ENCODE measurements at places on chromosomes 2 and 18.

DNA sequence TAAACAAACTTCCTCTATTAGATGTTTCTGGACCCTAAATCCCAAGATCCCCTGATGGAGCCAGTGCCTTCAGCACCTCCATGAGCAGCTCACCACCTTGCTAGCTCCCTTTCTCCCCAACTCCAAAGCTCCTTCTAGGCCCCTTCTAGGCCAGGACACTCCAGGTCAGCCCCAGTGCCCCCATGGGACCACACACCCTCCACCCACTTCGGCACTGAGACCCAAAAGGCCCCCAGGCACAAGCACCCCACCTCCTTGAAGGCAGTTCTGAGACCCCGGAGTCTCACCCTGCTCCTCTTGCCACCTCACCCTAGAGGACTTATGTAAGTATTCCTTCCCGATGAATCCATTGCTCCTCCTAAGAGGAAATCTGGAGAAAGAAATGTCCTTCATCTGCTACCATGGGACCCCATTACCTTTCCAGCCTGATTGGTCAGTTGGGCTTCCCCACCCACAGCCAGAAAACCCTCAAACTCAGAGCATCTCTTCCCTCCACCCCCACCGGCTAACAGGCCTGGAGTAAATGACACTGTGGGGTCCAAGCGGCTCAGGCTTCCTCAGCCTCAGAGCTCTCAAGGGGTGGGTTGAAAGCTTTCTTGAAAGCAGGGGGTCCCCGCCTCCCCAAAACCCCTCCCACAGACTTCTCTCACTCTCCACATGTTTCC, 9.8 kb upstream of the ARMC9 start:
- no peak for DNase-seq

DNA sequence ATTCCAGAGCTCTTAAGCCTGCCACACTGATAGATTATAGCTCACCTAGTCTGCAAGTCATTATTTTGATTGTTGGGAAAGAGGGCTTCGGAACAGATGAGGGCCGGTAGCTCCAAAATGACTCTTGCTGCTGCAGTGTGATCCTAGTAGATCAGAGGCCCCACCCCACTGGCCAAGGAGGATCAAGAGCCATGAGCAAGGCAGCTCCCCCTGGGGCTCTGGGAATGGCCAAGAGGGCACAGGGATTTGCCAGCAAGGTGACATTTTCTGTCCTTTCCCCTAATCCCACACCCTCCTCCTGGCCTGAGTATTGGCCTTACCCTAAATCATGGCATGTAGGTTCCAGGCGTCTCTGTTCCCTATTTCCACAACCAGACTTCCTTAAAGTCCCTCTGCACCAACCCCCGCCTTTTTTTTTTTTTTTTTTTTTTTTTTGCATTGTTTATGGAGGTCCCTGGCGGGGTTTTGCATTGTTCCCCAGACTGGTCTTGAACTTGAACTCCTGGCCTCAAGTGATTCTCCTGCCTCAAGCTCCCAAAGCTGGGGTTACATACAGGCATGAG, 36.5 kb downstream of the EIF4E2 start:
- no peak for DNase-seq

GRCh38 chr2:64348386-64349130, 105.4 kb upstream of the LGALSL start:
- no peak for DNase-seq

- DNase-seq, result no peak
Measured at GRCh38 chr2:52054824-52055223, 1022.9 kb upstream of the NRXN1 start.

- no peak for DNase-seq
Measured at GRCh38 chr2:142722569-142722968, 154.9 kb upstream of the KYNU start.

DNA sequence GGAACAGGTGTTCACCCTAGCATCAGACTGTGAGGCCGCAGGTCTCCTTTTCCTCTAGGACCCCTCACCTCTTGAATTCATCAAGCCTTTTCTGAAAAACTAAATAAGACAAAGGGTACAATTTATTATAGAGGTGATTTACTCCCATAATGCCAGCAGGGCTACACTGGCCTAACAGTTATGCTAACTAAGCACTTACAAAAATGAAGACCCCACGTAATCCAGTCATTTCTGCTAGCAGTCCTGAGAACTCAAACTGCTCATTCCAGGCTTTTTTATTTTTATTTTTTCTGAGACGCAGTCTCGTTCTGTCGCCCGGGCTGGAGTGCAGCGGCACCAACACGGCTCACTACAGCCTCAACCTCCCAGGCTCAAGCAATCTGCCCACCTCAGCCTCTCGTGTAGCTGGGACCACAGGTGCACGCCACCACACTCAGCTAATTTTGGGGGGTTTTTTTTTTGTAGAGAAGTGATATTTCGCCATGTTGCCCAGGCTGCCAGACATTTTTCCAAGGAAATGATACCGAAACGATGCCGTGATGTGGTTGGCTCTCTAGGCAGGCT, 14.2 kb downstream of the CAPG start:
- no peak for DNase-seq

DNA sequence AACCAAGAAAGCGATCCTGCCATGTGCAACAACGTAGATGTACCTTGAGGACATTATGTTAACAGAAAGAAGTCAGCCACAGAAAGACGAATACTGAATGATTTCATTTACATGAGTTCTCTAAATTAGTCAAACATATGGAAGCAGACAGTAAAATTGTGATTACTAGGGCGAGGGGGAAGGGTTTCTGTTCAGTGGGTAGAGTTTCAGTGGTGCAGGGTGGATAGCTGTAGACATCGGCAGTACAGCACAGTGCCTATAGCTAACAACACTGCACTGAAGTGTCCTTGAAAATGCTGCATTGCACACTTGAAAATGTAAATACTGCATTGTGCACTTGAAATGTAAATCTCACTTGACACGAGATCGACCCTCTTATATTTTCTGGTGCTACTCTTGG, 275.3 kb downstream of the GALR1 start:
- DNase-seq, result no peak

GRCh38 chr2:66440708-66441497, 6.0 kb downstream of the MEIS1 start:
- DNase-seq, result no peak

DNA sequence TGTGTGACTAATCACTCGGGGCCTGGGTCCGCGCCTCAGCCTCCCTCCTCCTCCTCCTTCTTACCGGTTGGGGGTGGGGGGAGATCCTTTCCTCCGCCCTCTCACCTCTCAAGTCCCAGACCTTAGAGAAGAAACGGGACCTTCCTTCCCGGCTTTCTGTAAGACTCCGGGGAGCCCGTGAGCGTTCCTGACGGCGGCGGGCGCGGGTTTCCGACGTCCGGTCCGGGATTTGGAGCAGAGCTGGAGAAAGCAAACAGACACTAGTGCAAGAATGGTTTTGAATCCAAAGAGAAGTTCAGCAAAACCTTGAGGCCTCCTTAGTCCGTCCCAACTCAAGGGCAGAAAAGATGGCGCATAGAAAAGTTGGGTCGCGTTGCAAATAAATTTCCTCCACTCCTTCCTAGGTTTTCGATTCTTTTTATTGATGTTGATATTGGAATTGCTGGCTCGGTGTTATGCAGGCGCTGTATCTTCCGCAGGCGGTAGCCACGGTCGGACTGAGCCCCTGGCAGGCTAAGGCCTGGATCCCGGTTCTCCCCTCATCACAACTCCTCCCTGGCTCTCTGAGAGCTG, 2.0 kb downstream of the DLX1 start:
- no peak for DNase-seq

DNA sequence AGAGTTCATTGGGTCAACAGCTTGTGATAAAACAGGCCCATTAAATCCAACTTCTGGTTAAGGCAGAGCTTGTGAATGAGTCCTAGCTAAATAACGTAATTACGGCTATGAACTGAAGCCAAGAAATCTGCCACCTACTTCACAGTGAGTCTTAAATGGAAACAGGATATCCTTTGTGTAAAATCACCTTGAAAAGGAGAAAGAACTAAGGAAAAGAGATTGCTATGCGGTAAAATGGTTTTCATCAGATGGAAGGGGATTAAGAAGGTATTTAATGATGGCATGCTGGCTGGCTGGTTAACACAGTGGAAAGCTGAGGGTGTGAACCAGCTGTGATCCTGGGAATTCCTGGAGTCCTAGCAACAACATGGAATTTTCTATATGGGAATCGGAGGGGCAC, 156.6 kb downstream of the DOK6 start:
- DNase-seq, result no peak

- DNase-seq, result no peak
Measured at GRCh38 chr2:162840598-162841246, 2.2 kb upstream of the KCNH7 start.

- no peak for DNase-seq
Measured at GRCh38 chr2:27093430-27094352, 7.1 kb downstream of the KHK start.

DNA sequence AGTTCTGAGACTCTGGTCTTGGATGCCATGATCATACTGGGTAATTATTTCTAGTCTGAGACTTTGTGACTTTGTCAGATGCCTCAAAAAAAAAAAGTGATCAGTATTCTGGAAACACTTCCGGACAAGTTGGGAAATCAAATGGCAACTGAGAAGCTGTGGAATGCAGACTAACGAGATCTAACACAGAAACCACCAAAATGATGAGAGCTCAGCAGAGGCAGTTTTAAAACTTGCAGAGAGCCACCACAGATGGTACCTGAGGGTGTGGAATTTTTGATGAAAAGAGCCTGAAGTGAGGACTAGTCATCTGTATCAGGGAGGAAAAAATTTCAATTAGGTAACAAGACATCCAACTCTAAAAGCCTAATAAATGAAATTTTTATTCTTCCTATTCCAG, 5.5 kb upstream of the GPR75 start:
- no peak for DNase-seq

GRCh38 chr2:35857498-35857897, 498.1 kb upstream of the CRIM1 start:
- no peak for DNase-seq

- DNase-seq, result no peak
Measured at GRCh38 chr2:10305715-10306114, 3.0 kb downstream of the HPCAL1 start.

DNA sequence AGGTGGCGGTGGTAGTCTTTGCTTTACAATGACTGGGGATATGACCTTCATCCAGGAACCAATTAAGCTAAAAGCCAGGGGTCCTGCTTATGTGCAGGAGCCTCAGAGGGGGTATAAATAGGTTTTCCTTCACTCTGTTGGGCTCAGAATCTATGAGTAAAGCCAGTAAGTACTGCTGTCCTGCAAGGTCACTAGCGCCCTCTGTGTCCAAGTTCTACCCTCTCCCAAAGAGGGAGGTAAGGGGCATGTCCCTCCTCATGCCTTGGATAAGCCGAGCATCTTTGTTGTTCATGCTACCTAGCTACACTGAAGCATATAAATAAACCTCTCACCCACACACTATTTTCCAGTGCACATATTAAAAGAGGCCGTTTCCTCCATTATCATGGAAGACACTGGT, 79.4 kb downstream of the SPRED2 start:
- DNase-seq, result no peak

DNA sequence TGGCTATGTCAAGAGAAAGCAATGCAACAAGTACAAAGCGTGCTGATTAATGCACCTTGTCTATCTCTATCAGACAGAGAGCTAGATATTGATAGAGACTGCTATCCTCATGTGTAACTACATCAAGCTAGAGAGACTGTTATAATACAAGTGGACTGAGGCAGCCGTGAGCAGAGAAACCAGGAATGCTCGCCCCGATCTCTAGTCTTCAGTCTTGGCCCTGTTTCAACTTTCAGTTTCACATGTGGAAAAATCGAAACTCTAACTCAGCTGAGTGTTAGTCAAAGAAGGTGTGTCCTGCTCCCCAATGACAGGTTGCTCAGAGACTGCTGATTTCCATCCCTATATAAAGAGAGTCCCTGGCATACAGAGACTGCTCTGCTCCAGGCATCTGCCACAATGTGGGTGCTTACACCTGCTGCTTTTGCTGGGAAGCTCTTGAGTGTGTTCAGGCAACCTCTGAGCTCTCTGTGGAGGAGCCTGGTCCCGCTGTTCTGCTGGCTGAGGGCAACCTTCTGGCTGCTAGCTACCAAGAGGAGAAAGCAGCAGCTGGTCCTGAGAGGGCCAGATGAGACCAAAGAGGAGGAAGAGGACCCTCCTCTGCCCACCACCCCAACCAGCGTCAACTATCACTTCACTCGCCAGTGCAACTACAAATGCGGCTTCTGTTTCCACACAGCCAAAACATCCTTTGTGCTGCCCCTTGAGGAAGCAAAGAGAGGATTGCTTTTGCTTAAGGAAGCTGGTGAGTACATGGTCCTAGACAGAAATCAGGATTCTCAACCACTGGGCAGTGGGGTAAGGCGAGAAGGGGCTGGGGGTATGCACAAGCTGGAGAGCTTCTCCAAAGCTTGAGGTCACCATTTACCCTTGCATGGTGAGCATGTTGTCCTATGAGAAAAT, at the start of gene RSAD2:
Gene RSAD2 (plus strand): TSS at position 376 of the 903 bp plus-strand sequence. CDS start 24 bp downstream, at position 400.
- DNase-seq, result no peak

GRCh38 chr2:71544919-71545571, 91.7 kb downstream of the DYSF start:
- DNase-seq, result no peak

GRCh38 chr2:224802407-224802806, 86.2 kb upstream of the CCDC195 start:
- DNase-seq, result no peak

DNA sequence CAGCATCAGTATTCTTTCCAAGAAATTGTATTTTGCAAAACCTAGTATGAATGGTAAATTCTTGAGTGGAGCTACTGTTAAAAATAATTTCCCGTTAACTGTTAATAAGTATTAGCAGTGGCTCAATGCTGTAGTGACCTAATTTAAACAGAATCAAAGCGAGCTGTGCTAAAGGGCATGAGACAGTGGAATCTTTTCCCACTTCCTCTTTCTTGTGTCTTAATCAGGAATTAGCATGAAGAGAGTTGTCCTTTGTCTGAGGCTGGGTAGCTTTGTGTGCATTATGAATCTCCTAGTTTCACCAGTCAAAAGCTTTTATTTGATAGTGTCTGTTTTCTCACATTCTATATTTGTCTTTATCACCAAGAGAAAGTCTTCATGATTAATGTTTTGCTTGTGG, 298.8 kb upstream of the GCFC2 start:
- DNase-seq, result no peak

GRCh38 chr18:32582455-32582854, 111.8 kb upstream of the GAREM1 start:
- DNase-seq, result no peak

GRCh38 chr2:5319493-5319892, 372.7 kb upstream of the SOX11 start:
- no peak for DNase-seq

GRCh38 chr2:128399690-128400291, 81.1 kb upstream of the HS6ST1 start:
- DNase-seq, result no peak

DNA sequence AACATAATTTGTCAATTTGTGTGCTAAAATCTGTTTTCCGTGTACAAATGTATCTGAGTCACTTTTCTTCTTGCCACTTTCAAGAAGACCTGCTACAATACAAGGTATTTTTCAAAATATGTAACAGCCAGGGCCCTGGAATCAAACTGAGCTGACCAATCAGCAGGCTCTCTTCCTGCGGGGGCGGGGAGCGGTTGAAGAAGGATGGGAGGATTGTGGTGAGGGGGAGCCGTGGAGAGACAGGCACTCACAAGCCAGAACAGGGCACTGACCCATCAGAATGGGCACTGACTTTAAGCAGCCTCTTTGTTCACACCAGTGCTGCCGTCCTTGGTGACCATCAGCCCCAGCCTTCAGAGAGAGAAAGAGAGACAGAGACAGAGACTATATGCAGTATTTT, 40.6 kb upstream of the CCNYL1 start:
- DNase-seq, result no peak

- DNase-seq, result no peak
Measured at GRCh38 chr2:75647771-75648170, 1.2 kb downstream of the MRPL19 start.

- no peak for DNase-seq
Measured at GRCh38 chr2:66569321-66569851, 134.5 kb downstream of the MEIS1 start.
